ENCODE measurements at places on chromosomes 6 and 20.
A peak's percentile ranks its signal among the peaks of the same experiment; 100 is the strongest.

DNA sequence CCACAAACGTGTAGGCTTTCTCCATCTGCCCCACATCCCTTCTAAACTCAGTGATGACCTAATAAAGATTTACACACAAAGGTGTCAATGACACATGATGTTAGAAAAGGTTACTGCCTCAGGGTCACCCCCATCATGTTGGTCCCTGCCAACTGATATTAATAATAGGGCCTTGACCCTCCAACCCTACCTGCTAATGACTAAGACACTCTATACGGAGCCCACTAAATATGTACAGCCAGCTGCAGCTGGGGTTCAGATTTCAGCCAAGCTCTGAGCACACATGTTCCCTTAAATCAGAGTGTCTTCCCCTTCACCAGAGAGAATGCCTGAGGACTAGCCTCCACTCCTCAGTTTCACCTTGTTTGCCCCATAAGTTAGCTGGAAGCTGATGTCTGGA is 67.4 kb upstream of the SNRPB2 start:
- no peak for DNase-seq

- DNase-seq, result no peak
Measured at GRCh38 chr6:30963641-30964040, 19.9 kb upstream of the MUC21 start.

DNA sequence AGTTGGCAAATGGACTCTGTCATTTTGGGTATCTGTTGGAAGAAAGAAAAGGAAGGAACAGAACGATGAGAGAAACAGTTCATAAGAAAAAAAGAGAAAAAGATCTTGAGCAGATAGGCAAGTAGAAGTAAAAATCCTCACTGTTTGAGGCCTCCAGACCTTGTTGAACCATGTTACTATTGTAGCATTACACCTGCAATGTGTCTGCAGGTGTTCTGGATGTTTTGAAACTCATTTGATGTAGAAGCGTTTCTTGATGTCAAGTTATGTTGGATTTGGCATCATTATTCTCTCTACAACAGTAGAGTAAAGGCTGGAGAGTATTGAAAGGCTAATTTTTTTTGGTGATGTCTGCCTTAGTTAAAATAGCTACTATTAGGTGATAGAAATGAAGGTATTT is 108.7 kb downstream of the CARMIL1 start:
- no peak for DNase-seq

- DNase-seq, result no peak
Measured at GRCh38 chr20:45019762-45020123, 53.4 kb downstream of the STK4 start.

DNA sequence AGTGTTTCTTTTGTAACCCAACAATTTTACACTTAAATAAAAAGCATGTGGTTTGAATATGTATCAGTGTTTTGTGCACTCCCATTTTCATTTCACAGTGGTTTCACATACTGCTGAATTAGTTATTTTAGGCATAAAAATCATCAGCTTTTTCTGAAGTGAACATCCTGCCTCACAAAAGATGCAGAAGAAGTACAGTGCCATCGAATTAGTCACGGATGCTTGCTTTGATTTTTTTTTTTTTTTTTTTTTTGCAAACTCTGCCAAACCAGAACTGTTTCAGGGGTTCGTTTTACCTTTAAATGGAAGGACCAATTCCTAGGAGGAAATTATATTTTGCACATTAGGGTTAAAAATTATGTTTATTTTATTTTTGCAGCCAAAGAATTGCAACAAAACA is 158.6 kb downstream of the RPS12 start:
- DNase-seq, result no peak

- DNase-seq, result no peak
Measured at GRCh38 chr6:142412658-142413057, 110.9 kb downstream of the ADGRG6 start.

- no peak for DNase-seq
Measured at GRCh38 chr6:135692426-135692825, 159.1 kb upstream of the PDE7B start.

DNA sequence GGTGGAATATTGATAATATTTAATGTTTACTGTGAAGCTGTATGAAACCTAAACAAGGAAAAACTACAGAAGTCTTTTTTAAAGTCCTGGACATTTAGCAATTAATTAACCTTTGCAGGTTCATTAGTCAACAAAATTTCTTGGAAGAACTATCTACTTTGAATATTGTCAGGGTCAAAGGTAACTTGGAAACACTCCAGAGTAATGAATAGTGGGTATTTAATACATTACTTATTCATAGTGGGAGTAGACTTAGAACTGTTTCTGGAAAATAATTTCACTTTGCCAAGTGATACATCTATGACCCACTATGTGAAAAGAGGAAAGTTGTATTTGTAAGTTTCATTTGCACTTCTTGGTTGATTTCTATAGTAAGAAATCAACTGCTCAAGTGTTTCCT is 319.1 kb downstream of the TFAP2B start:
- DNase-seq, result no peak

- no peak for DNase-seq
Measured at GRCh38 chr6:141669141-141669540, 463.6 kb upstream of the GJE1 start.

GRCh38 chr6:147060636-147061035 is 143.6 kb upstream of the STXBP5 start:
- no peak for DNase-seq

GRCh38 chr6:135271626-135272025 is 90.5 kb downstream of the MYB start:
- no peak for DNase-seq

DNA sequence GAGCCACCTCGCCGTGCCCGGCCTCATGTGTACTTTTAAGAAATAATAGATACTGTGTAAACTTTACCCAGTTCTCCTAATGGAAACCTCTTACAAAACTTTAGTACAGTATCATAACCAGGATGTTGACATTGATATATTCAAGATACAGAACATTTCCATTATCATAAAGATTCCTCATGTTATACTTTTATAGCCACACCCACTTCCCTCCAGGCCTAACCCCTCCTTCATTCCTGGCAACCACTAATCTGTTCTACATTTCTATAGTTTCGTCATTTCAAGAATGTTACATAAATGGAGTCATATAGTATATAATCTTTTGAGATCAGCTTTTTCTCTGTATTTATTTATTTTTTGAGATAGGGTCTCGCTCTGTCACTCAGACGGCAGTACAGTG is 52.6 kb upstream of the SALL4 start:
- no peak for DNase-seq

- DNase-seq, result no peak
Measured at GRCh38 chr20:46826343-46826984, 68.2 kb upstream of the EYA2 start.

GRCh38 chr20:58651946-58652605 is 993 bp downstream of the STX16 start:
- DNase-seq, result no peak

DNA sequence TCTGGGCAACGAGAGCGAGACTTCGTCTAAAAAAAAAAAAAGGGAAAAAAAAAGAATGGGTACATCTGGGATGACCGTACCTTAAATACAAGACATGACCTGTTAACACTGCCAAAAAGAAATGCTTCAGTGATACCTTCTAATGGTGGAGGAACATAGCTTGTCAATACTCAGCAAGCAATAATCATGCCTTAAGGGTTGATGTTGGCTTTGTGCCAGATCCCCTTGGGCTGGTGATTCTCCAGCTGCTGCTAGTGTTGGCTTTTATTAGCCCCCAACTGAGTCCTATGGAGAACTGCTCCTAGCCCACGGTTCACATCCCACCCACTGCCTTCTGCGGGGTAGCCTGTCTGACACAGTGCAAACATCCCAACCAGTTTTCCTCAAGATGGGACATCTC is 134.9 kb downstream of the PLCB1 start:
- DNase-seq, result no peak

GRCh38 chr6:42254505-42254904 is 36.8 kb upstream of the MRPS10 start:
- DNase-seq, result no peak

DNA sequence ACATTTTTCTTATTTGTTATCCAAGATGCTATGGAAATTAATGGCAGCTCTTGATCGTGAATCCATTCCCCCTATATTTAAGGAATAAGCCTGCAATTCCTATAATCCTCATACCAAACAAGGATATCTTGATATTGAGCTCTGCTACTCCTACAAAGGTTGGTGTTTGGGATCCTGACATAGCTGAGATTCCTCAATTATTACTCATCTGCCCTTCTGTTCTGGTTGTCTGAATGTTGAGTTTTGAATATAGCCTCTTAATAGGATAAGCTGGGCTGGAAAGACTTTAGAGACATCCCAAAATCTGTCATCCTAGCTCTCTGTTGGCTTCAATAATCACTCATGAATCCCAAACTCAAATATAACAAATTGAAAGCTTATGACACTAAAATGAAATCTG is 49.9 kb downstream of the CLIC5 start:
- no peak for DNase-seq

DNA sequence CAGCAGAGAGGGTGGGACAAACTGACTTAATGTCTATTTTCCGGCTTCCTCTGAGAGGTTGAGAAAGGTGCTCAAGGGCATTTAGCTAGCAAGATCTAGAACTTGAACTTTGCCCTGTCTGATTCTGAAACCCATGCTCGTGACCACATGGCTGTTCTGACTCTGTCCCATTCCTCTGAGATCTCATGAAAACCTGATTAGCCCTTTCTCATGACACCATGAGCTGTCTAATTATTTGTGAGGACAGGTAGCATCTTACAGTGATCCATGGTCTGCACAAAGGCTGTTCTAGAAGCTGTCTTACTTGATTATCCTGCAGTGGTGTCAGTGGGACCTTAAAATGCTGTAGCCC is 89.6 kb upstream of the TOX2 start:
- no peak for DNase-seq

DNA sequence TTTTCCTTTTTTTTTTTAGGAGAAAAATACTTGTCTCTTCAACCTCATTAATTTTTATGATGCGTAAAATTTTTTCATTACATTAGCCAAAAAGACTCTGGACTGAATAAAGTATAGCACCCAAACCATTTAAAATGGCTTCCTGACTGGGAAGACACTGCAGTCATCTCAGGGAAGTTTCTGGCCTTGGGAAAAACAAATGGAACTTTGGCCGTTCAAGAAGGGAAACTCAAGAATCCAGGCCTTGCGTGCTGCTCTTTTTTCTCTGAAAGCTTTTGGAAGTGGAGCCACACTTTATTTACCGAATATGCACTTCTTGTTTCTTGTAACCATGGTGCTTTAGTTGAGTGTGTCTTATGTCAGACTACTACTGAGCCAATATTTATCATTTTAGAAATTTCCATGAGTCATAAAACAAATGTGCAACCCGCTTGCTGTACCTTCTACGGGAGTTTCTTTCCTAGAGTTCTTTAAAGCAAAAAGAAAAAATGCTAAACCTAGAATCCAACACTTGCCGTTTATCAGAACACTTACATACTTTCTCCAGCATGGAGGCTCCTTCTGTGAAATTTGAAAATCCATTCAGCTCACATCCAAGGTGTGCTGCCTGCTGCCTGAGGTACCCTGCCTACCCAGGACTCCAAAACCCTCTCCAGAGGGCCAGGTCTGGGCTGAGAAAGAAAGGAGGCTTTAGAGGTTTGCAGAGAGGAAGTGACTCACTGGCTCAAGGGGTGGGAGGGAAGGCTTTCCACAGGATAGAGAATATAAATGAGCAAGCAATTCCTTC is 11.5 kb upstream of the DSTN start:
- no peak for DNase-seq

- no peak for DNase-seq
Measured at GRCh38 chr20:48189181-48189580, 403.9 kb upstream of the SULF2 start.

- DNase-seq, result peak; percentile 22
Measured at GRCh38 chr6:36660771-36661471, 17.6 kb upstream of the CDKN1A start.

DNA sequence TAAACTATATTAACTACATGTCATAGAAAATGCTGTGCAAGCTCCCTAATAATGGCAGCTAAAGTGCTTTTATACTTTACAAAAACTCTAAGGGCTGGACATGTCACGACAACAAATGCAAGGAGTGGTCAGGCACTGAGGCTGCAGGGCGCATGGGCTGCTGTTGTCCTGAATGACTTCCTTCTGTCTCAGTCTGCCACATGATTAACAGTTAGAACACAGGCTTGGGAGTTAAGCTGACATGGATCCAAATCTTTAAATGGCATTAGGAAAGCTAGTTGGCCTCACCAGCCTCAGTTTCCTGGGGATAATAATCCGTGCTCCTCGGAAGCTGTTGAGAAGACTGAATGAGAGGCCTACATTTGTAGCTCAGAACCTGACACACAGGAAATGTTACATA is 57.4 kb downstream of the PREP start:
- DNase-seq, result no peak

DNA sequence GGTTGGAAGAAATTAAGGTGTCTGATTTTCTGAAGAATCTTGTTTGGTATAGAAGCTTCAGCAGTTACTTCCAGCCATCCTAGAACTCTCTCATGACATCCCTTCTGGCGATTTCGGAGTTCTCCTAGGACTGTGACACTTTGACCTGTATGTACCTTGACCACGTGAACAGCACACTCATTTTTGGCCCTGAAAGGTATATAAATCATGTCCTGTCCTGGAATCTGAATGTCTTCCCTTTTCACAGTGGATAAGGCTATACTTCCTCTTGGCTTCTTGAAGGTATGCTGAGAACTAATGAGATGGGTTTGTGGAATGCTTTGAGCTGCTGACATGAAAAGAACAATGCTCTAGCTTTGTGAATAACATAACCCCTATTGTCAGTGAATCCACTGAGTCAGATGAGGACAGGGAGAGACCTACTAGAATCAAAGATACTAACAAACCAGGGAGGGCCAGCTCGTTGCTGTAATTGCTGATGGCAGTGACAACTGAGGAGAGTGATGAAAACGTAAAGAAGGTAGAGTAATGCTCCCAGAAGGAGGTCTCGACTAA is 6.0 kb upstream of the ZDHHC14 start:
- no peak for DNase-seq

GRCh38 chr6:75263401-75263750 is 19.8 kb upstream of the COX7A2 start:
- DNase-seq, result no peak

GRCh38 chr6:72864799-72865198 is 242.9 kb downstream of the KCNQ5 start:
- no peak for DNase-seq

- no peak for DNase-seq
Measured at GRCh38 chr6:170147832-170148708, 142.8 kb downstream of the DLL1 start.

GRCh38 chr6:15755526-15755925 is 92.7 kb upstream of the DTNBP1 start:
- no peak for DNase-seq

DNA sequence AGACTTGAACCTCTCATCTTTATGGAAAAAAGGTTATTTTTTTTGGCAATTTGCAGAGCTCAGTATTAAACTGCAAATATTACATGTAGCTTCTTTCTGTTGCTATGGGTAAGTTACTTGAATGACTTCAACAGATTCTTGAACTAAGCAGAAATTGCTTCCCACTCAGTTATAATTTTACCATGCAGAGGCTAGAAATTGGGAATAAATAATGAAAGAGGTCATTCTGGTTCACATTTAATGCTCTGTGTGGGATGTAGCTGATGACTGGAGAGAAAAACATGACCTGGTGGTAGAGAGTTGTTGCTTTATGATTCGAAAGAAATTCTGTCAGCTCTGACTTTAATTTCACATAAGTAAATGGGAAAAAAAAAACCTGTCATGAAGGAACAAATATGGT is 16.8 kb upstream of the ADGB start:
- no peak for DNase-seq

Data from neural crest cell (in vitro differentiated cells).